ENCODE measurements at places on chromosomes 2 and 18. TPM values are rescaled to one million over a fixed set of nuclear protein-coding genes. Genes with fewer than 3 reads are reported as not detected.

Gene PLGLB2
- not detected for total RNA-seq

Gene STRADB
- 33.4 TPM for total RNA-seq

GRCh38 chr18:25144820-25145219, 207.1 kb downstream of the ZNF521 start:
- DNase-seq = no peak

DNA sequence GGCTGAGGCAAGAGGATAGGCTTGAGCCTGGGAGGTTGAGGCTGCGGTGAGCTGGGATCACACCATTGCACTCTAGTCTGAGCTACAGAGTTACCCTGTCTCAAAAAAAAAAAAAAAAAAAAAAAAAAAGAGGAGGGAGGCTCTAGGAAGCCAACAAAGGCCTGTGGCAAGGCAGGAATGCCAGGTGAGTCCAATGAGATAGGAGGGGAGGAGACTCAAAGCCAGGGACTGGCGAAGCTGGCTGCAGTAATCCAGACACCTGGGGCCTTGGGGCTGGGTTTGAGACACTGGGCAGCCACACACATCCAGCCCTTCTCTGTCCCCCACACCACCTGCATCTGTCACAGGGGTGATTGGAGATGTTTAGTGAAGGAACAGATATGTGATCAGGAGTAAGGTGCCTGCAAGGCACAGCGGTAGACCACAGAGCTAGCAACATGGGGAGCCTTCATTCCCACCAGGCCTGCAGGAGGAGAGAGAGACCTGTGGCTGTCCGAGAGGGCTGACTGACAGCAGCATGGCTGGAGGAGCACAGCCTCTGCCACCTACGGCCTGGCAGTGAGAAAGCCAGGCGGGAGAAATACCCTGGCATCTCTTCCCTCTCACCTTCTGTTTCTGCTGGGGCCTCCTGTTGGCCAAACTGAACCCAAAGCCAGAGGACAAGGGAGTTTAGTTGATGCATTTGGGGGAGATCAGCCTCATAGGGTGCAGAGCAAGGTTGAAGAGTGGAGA, 9.5 kb downstream of the CHPF start:
- DNase-seq = no peak

GRCh38 chr2:111019381-111019780, 101.3 kb upstream of the BCL2L11 start:
- no peak for DNase-seq

DNA sequence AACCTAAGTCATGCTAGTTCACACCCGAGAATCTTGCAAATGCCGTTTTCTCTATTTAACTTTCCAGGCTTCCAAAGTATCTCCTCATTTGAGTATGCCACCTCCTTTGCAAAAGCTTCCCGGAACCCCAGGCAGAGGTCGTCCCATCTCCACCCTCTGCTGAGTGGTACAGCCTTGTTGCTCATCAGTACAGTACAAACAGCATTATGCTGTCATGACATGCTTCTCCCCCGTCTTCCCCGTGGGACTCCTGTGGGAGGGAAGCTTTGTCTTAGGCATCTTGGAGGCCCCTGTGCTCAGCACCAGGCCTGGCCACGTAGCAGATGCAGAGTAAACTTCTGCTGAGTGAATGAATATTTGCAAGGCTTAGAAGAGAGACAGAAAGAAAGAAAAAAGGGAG, 102.7 kb downstream of the CDCA7 start:
- no peak for DNase-seq

DNA sequence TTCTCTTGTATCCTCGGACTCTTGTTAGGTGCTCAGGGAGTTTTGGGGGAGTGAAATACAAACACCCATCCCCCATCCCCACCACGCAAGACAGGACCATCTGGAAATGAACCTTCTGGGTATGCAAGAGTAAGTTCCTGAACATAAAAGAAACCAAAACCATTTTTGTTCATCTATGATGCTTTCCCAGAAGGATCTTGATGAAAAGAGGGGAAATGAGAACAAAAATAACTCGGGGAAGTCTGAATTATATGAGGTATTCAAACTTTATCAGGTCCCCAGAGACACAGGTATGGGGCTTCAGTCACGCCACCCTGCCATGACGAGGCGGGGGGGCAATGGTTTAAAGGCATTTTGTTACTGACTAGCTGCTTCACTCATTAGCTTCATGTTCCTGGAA, 68.6 kb upstream of the DNMT3A start:
- no peak for DNase-seq

DNA sequence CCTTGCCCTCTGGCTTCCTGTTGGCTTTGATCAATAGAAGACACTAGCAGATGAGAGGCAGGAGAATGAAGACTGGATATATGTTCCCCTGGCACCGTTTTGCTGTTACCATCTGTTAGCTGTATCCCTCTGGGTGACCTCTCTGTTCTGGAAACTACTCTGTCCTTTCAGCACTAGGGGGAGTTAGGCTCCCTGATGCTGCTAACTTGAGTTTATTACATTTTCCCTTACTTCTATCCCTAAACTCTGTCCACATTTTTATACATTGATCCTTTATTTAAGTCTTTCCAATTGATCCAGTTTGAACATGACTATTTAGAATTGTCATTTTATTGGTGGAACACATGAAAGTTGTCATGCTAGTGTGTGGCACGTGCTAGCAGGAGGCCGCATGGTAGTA, 1014.3 kb upstream of the CDH2 start:
- no peak for DNase-seq

DNA sequence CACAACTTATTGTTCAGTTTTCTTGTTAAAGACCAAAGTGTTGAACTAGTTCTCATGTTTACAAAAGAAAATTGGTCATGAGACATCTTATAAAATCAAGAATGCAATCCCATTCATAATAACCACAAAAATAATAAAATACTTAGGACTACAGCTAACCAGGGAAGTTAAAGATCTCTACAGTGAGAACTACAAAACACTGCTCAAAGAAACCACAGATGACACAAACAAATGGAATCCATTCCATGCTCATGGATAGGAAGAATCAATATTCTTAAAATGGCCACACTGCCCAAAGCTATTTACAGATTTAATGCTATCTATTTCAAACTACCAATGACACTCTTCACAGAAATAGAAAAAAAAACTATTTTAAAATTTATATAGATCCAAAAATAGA, 1354.8 kb upstream of the CDH2 start:
- no peak for DNase-seq

Gene COL4A4
- total RNA-seq = 0.13 TPM

Gene CCDC178
- total RNA-seq = not detected

Gene FOXD4L1
- not detected for total RNA-seq

- DNase-seq = no peak
Measured at GRCh38 chr2:6704077-6704476, 161.6 kb downstream of the CMPK2 start.

DNA sequence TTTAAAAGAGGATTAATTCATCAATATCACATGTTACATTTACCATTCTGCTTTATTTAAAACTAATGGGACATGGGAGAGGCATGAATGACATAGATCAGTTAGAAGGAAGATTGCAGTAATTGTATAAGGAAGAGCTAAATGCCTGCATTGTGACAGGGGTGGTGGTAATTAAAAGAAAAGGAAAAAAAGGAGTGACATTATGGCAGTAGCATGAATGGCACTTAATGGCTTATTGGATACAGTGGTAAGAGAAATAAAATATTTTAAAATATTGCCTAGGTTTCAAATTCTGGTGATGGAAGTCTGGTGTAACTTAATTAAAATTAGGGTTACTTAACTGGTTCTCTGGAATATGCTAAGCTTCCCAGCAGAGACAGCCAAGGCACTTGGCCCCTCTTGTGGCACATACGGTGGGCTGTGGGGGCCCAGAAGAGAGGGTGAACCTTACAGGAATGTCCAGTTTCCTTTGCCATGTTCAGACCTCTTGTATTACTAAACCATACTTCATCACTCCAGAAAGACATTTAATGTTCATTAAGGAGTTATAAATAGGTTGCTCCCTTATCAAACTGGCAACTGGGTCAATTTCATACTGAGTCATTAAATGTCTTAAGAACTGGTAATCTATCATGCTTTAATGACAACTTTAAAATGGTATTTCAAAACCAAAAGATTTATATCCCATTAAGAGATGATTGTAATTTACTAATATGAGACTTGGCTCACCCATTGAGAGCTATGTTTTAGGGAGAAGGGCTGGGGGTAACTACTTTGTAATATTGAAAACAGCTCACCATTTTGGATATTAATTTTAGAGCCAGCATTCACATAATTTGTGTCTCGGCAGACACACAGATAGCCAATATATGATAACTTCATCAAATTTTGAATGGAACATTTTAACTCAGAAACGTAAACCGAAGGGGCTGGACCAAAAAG, 798.9 kb upstream of the PIK3C3 start:
- DNase-seq = no peak

Gene ABCB11
- 0.05 TPM for total RNA-seq

DNA sequence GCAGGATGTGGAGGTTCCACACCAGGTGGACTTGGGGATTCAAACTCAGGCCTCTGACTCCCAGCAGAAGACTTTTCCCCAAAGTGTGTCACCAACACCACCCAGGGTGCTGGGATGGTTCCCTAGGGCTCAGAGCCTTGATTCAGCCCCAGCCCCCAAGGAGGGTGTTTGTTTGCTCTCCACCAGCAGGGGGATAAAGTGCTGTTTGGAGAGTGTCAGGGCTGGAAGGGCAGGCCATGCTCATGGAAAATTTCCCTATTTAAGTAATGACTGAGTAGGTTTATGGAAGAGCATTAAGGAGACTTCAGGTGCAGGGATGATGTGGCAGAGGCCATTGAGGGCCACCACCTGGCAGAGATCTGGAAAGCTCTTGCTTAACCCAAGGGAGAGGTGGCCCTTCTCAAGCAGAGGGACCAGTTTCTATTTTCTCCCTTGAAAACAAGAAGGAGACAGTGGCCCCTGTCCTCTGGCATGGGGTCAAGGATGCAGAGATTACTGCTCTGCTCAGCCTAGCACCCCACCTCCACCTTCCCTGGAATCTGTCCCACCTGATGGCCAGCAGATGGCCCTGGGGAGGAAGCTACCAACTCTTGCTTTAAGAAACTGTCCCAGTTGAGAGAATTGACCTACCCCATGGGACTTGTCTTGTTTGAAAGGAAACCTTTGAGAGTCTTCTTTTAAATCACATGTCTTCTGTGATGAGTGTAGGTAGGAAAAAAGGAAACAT, 122.1 kb downstream of the ACOXL start:
- no peak for DNase-seq

DNA sequence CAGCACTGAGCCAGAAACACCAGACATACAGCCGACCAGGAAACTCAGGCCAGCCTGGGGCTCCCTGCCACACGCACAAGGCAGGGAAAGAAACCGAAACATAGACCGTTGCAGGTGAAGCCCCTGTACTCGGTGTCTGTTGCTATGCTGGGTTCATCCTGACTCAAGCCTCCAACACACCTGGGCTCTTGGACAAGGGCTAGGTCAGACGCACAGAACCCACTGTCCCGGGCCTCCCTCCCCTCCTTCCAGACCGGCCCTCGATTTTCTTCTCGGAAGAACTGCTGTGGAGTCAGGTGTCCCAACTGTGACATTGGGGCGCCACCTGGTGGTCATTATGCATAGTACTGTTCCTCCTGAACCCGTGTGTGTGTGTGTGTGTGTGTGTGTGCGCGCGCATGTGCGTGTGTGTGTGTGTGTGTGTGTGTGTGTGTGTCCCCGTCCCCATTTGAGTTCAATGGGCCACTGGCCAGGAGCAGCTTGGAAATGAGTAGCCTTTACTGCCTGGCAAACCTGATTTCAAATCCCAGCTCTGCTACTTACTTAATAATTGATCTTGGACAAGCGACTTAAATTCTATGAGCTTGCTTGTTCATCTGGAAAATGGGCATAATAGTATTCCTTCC, 55.4 kb upstream of the GLI2 start:
- DNase-seq = no peak

Gene SLC9A4
- not detected for total RNA-seq

Gene TWIST2
- total RNA-seq = 4.2 TPM

GRCh38 chr2:166249318-166249717, 121.5 kb upstream of the SCN1A start:
- no peak for DNase-seq

- DNase-seq = no peak
Measured at GRCh38 chr2:17461087-17461475, 57.2 kb downstream of the RAD51AP2 start.

- no peak for DNase-seq
Measured at GRCh38 chr2:88067189-88067588, 436 bp upstream of the SMYD1 start.

DNA sequence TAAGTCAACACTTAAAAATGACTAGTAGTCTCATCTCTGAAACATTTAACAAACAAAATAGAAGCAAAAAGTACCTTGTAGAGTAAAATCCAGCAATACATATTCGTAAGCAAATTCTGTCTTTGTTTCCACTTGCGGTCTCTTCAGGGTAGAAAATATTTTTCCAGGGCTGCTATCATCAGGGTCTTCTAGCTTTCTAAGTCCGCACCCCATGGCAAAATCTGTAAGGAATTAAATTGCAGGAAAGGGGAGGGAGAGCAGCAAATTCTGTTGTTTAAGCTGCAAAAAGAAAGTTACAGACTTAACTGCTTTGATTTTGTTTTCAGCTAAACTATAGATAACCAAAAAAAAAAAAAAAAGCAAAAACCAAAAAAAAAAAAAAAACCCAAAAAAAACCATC, at the start of gene RFTN2:
Gene RFTN2 (minus strand): TSS at position 342 of the 400 bp plus-strand sequence. CDS start 129 bp downstream, at position 213.
- no peak for DNase-seq

DNA sequence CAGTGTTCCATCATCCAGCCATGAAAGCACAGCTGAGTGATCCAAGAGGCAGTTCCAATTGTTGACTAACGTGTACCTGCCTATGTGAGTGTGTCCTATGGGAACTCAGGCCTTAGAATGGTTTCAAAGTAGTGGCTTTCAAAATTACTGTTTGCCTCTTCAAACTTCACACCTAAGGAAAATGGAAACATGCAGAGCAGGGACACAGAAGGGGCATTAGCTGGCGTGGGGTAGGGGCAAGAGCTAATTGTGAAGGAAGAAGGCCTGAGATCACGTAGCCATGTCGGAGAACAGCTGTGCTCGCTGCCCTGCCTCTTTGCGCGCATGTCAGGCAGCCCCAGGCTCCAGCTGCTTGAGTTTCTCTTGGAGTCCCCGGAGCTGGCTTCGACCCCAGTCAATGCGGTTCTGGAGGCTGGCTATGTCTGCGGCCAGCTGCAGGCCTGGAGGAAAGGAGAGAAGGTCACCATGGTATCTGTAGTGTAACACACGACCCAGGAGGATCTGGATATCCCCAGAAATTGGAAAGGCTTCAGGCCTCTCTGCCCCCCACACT, 3.8 kb upstream of the IMP4 start:
- no peak for DNase-seq

DNA sequence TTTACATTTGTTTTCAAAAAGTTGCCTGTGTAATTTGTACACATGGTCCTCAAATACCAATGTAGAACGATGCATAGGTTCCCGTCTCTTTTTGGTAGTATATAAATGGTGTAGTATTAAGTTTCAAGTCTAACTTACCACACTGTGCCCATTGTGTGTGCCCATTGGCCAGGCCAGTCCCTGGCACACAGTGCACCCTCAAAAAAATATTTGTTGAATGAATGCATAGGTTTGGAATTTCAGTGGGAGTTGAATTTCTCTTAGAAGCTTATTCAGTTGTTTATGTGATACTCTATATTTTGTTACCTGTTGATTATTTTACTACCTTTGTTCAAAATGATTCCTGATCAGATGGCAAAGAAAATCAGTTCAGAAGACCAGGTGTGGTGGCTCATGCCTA, 30.1 kb downstream of the IDH1 start:
- DNase-seq = no peak
